ENCODE measurements at places on chromosomes 7 and 10.
A peak's percentile ranks its signal among the peaks of the same experiment; 100 is the strongest.

- no peak for DNase-seq
Measured at GRCh38 chr7:90430614-90431460, 27.6 kb downstream of the CLDN12 start.

GRCh38 chr7:69782917-69783684 lies 184.8 kb downstream of the AUTS2 start:
- DNase-seq, result peak; percentile 63

- DNase-seq, result peak; percentile 88
Measured at GRCh38 chr10:118669020-118669791, 73.8 kb upstream of the PRLHR start.

GRCh38 chr10:86708783-86709380 lies 40.6 kb downstream of the LDB3 start:
- no peak for DNase-seq

Measured in fibroblast of skin of right quadriceps (primary cell).